ENCODE measurements at places on chromosomes 1 and 21.

DNA sequence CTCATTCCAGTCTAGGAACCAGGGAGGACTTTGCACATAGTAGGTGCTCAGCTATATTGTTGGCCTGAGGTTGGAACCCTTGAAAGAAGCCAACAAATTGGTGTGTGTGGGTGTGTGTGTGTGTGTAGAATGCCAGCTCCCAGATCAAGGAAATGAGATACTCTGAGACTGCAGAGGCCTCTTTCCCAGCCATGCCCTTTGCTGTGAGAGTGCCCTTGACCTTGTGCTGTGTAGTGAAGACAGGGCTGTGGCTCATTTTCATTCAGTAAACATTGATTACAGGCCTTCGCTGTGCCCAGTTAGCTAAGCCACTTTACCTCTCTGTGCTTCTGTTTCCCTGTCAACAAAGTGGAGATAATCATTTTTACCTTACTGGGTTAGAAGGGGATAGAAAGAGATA lies 3.2 kb downstream of the CYP4B1 start:
- DNase-seq: no peak

GRCh38 chr1:224065455-224065854 lies 48.5 kb upstream of the FBXO28 start:
- DNase-seq: no peak

GRCh38 chr1:74481607-74482006 lies 30.8 kb downstream of the LRRC53 start:
- DNase-seq: no peak

- no peak for DNase-seq
Measured at GRCh38 chr1:91684481-91685196, 184.0 kb downstream of the CDC7 start.

GRCh38 chr1:89088572-89088971 lies 23.6 kb upstream of the GBP1 start:
- DNase-seq: no peak

DNA sequence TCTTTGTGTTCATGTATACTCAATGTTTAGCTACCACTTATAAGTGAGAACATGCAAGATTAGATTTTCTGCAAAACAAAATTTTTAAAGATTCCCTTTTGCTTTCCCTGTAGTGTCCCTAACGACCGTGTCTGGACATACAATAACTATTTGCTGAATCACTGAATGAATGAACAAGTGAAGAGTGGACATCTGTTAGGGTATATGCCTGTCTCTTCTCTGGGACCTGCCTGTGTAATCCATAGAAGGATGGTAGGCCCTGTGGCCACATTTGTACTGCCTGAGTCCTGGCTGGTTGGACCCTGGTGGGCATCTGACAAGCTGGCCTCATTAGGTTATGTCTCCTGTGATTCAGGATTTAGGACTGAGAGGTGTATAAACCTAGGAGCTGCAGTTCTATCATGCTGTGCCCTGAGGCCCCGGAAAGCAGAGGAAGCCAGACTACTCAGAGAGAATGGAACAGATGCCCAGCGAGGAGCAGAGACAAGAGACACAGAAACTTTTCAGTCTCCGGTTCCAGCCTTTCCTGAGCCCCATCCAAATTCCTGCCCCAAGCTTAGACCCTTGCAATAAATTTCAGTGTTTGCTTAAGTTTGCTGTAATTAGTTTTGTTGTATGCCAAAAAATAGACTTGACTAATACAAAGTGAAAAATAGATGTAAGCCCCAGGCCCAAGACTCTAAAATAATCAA lies 7.5 kb upstream of the NCF2 start:
- no peak for DNase-seq

- DNase-seq: no peak
Measured at GRCh38 chr1:176752505-176752904, 289.5 kb downstream of the PAPPA2 start.

GRCh38 chr1:6298940-6299465 lies 38.1 kb upstream of the GPR153 start:
- DNase-seq: no peak

DNA sequence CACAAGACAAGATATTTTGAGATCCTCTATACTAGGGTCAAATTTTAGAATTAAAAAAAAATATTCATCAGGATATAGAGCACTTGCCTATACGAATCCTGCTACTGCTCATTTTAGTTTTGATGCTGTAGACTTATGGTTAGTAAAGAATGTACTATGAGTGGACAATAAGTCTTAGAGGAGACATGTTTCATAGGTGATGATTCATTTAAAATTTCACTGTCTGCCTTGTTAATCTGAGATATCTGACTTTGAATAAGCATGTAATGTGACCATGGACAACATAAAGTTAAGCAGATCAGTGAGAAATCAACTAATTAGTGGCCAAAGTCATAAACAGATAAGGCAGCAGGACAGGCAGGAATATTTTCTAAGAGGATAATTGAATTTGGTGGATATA lies 106.8 kb upstream of the HP1BP3 start:
- DNase-seq: no peak
